Naive thymus-derived CD4-positive, alpha-beta T cell (primary cell): ENCODE measurements at places on chromosomes 6 and 20.

DNA sequence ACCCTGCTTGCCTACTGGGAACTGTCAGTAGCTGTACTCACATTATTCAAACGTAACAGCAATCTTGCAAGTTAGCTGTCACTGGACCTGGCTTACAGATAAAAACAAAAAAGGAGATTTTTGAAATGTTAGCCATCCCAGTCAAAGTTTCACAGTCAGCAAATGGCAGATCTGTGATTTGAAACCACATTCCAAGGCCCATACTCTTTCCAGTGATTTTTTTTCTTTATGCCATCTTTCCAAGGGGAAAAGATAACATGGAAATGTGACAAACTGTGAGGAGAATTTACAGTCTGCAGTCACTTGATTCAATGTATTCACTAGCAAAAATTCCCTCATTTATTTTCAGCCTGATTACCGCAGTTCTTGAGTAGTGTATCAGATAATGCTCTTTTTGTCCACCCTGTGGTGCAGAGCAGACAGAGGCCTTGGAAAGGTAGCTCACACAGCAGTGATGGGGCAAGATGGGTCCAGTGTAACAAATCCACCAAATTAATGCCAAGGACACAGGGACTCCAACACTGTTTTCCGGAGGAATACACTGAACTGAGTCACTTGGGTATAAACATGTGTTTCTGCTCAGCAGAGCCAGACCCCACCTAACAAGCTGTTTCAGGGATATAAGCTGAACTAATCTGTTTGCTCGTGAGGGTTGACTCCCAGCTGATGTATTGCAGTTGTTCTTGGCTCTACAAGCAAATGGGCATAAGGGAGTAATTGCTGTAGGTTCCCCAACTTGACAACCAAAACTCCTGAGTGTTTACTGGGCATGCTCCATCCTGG, 49.9 kb upstream of the ADGRF1 start:
- no peaks in the 10 kb centered on the region for H3K36me3 ChIP-seq
- no peak overlapping the region for H3K4me3 ChIP-seq
- DNase-seq, result no peak
- H3K4me1 ChIP-seq, result no peaks in the 10 kb centered on the region
- H3K27ac ChIP-seq, result no peak overlapping the region

DNA sequence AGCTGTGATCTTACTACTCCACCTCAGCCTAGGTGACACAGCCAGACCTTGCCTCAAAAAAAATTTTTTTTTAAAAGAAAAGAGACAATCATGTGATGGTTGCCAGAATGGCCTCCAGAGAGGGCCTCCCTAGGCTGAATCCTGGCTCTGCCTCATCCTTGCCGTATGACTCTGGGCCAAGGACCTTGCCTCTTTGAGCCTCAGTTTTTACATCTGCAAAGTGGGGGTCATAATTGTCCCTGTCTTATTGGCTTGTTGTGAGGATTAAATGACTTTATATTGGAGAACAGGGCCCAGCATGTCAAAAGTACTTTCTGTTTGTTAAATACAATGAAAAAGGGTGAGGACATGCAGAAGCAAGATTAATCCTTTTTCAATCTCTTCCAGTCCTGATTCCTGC, 14.4 kb downstream of the SRXN1 start:
- DNase-seq, result no peak
- H3K36me3 ChIP-seq, result no peaks in the 10 kb centered on the region
- H3K27me3 ChIP-seq, result peaks cover 11% of the 10 kb centered on the region

GRCh38 chr6:46472243-46472642, 19.0 kb downstream of the RCAN2 start:
- H3K4me3 ChIP-seq, result no peak overlapping the region
- no peaks in the 10 kb centered on the region for H3K27me3 ChIP-seq
- H3K36me3 ChIP-seq, result no peaks in the 10 kb centered on the region
- no peak for DNase-seq
- no peaks in the 10 kb centered on the region for H3K4me1 ChIP-seq

GRCh38 chr20:8291873-8292272, 159.8 kb downstream of the PLCB1 start:
- no peak overlapping the region for H3K27ac ChIP-seq
- H3K4me1 ChIP-seq, result no peaks in the 10 kb centered on the region
- no peaks in the 10 kb centered on the region for H3K27me3 ChIP-seq
- H3K36me3 ChIP-seq, result no peaks in the 10 kb centered on the region
- no peak for DNase-seq

DNA sequence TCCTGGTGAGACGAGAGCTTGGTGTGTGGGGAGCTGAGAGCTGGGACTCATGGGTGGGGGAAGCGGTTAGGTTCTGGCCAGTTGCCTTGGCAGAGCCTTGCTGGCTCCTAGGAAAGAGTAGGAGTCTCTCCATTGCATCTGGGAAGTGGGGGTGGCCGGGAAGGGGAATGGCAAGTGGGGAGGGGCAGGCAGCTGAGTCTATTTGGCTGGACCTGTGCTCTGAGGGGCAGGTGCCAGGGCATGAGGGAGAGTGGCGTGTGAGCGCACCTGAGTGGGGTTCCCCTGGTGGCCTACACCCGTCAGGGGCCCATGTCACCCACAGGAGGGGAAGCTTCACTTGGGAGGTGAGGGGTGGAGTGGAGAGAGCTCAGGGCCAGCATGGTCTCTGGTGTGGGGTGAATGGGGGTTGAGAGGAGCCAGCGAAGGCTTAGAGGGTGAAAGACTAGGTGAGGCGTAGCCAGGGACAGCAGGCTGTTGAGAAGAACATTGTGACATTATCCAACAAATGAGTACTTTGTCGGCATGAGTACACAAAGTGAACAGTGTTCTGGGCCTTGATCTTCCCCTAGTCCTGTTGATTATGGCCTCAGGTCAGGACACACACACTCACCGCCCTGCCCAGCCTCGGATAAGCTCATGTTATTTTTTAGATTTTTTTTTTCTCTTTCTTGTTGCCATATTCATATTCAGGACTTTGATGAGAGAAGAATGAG, 59.8 kb downstream of the FAM120B start:
- H3K27me3 ChIP-seq, result no peaks in the 10 kb centered on the region
- DNase-seq, result no peak
- H3K4me1 ChIP-seq, result no peaks in the 10 kb centered on the region
- H3K4me3 ChIP-seq, result no peak overlapping the region

DNA sequence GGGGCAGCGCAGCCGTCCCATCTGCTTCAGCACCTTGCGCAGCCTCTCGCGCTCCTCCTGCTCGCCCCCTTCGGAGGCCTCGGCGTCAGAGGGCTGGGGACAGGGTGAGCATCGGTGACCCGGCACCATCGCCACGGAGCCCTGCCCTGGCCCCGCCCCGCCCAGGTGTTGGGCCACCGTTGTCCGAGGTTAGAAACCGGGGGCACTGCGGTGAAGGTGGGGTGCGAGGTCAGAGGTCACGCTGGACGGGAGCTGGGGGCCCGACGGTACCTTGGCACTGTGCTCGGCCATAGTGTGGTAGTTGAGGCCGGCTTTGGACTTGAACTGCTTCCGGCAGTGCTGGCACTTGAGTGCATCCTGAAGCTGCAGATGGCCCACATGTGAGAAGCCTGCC, 6.4 kb downstream of the ZNF512B start:
- H3K36me3 ChIP-seq, result no peaks in the 10 kb centered on the region
- no peak overlapping the region for H3K4me3 ChIP-seq
- peaks cover under 1% of the 10 kb centered on the region for H3K4me1 ChIP-seq

DNA sequence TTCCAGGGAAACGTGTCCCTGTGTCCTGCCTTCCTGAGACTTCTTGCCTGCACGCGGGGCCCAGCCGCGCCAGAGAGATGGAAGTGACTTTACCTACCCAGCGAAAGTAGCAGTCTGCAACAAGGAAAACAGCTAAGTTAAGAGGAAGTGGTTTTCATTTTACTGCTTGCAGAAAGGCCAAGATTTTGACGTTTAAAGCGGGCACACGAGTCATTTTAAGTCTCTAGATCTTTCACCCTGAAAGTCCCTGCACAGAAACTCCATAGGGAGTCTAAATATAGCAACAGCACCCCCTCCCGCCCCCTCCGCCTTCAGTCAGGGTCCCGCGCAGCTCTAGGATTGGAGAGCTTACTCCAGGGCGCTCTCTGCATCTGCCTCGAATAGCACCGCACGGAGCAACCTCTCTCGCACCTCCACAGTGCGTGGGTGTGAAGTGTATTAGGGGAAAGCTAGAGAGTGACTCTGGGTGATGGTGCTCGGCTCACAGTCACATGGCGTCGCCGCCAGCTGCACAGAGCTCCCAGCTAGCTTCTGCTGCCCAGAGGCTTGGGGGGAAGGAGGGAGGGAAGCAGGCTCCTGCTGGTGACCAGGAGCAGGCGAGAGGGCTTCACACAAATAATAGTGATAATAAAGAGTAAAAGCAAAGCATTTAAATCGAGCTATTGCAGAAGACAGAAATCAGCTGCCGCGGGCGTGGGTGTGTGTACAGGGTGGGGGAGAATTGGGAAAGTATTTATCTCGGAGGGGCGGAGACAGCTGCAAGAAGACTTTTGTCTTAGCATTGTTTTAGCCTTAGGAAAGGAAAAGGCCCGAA, 1.8 kb upstream of the KCNQ5 start:
- H3K4me1 ChIP-seq, result peaks cover 18% of the 10 kb centered on the region
- H3K27ac ChIP-seq, result peak overlapping the region; percentile 52
- no peaks in the 10 kb centered on the region for H3K36me3 ChIP-seq
- DNase-seq, result peak; percentile 67

DNA sequence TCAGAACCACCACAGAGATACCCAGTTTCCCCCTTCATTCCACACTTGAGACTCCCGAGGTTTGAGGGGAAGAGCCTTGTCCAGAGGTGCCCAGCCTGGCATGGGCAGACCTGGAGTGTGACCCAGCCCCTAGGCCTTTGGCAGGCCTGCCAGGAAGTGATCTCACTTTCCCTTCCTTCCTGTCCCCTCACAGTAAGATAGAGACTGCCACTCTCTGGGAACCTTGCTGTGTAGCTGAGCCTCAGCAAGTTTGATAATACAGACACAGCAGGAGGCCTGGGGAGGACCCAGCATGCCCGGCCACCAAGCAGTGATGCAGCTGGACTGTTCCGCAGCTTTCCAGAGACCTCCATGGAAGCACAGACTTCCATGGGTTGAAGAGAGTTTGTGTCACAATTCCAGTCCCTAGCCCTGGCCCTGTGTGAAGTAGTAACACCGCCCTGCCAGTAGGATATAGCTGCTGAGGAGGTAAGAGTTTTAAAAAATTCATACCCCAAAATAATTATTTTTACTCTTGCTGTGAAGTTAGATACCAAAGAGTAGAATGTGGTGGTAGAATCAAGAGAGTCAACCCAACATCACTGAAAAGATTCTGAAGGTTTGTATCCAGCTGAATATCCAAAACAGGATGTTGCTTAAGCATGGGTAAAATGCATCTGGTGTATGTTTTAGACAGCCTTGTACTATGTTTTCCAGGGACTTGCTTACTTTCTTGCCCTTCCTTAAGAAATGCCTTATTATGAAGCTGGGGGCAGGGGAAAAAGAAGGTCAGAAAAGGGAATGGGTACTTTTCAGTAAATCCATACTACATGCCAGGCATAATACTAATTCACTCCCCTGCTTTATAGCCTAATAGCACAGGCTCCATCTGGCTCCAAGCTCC, 16.3 kb downstream of the PKIG start:
- H3K27me3 ChIP-seq, result no peaks in the 10 kb centered on the region
- no peaks in the 10 kb centered on the region for H3K36me3 ChIP-seq
- H3K4me3 ChIP-seq, result no peak overlapping the region
- no peak for DNase-seq
- peak overlapping the region; percentile 44 for H3K27ac ChIP-seq

GRCh38 chr6:34486106-34486740, 20.3 kb downstream of the PACSIN1 start:
- H3K27ac ChIP-seq, result peak overlapping the region; percentile 27
- H3K4me1 ChIP-seq, result peaks cover 31% of the 10 kb centered on the region
- DNase-seq, result peak; percentile 1
- H3K36me3 ChIP-seq, result no peaks in the 10 kb centered on the region
- no peak overlapping the region for H3K4me3 ChIP-seq

- H3K36me3 ChIP-seq, result no peaks in the 10 kb centered on the region
- no peak overlapping the region for H3K4me3 ChIP-seq
- no peak for DNase-seq
- H3K27ac ChIP-seq, result no peak overlapping the region
- H3K27me3 ChIP-seq, result no peaks in the 10 kb centered on the region
- peaks cover 6% of the 10 kb centered on the region for H3K4me1 ChIP-seq
Measured at GRCh38 chr20:33549229-33549999, 59.5 kb downstream of the CBFA2T2 start.

DNA sequence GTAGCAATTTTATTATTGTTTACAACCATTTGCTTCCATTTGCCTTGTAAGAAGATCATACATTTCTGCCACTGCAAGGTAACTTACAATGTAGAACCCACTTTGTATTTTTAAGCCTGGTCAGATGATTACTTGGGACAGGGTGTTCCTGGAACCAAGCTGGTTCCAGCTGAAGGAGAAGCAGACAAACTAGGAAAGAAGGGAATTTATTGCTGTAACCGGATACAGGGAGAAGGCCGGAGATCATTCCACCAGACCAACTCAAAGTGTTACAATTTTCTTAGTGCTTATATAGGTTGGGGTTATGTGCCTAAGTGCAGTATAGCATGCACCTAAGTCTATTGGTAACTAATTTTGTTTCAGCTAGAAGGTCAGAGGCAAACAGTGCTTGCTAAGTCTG, 104.4 kb downstream of the MANEA start:
- H3K4me3 ChIP-seq, result no peak overlapping the region
- DNase-seq, result no peak
- H3K36me3 ChIP-seq, result no peaks in the 10 kb centered on the region
- H3K27ac ChIP-seq, result no peak overlapping the region

- DNase-seq, result no peak
- no peak overlapping the region for H3K27ac ChIP-seq
- no peak overlapping the region for H3K4me3 ChIP-seq
- no peaks in the 10 kb centered on the region for H3K4me1 ChIP-seq
- no peaks in the 10 kb centered on the region for H3K27me3 ChIP-seq
- H3K36me3 ChIP-seq, result no peaks in the 10 kb centered on the region
Measured at GRCh38 chr6:68572525-68572924, 62.6 kb upstream of the ADGRB3 start.

DNA sequence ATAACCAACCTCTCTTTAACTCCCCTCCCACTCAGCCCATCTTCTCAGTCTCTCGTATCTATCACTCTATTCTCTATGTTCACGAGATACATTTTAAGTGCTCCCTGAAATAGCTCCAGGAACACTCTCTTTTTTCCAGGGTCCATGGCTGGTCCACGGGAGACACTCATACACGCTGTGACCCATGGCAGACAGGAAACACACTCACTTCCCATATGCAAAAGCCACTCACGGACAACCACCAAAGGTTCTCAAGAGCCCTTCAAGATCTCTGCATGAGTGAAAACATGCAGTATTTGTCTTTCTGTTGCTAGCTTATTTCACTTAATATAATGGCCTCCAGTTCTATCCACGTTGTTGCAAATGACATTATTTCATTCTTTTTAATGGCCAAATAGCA, 71.4 kb upstream of the PCSK2 start:
- H3K27ac ChIP-seq, result no peak overlapping the region
- H3K4me1 ChIP-seq, result no peaks in the 10 kb centered on the region
- no peak overlapping the region for H3K4me3 ChIP-seq
- H3K27me3 ChIP-seq, result no peaks in the 10 kb centered on the region
- no peaks in the 10 kb centered on the region for H3K36me3 ChIP-seq

DNA sequence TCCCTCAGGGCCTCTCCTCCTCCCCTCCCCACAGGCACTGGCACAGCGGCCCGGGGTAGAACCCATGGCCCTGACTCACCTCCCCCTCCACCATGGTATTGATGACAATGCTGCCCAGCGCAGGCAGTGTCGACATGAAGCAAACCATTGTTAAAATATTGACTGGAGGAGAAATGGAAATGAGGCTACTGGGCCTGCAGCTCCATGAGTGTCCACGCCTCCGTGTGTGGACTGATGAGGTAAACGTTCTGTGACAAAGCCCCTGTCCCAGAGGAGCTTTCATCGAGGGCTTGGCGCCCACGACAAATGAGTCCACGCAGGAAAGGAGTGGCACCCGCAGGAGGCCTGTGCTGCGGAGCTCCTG, 402.7 kb downstream of the TAF4 start:
- H3K27me3 ChIP-seq, result no peaks in the 10 kb centered on the region
- H3K4me3 ChIP-seq, result no peak overlapping the region
- no peaks in the 10 kb centered on the region for H3K4me1 ChIP-seq
- H3K27ac ChIP-seq, result no peak overlapping the region
- no peak for DNase-seq
